T-helper 2 cell treated with Interferon-gamma antibody and Interleukin-4, amounts not matched to agents 5 μg/mL and 100 μg/mL, for 36 hours (primary cell): ENCODE measurements at places on chromosomes 7 and 10.

GRCh38 chr10:85454386-85454785, 912.2 kb downstream of the GRID1 start:
- DNase-seq = no peak

GRCh38 chr7:150389532-150389816, 10.3 kb downstream of the ZNF775 start:
- no peak for DNase-seq

- peak; percentile 61 for DNase-seq
Observed at GRCh38 chr7:50347693-50348092, 43.2 kb downstream of the IKZF1 start.

DNA sequence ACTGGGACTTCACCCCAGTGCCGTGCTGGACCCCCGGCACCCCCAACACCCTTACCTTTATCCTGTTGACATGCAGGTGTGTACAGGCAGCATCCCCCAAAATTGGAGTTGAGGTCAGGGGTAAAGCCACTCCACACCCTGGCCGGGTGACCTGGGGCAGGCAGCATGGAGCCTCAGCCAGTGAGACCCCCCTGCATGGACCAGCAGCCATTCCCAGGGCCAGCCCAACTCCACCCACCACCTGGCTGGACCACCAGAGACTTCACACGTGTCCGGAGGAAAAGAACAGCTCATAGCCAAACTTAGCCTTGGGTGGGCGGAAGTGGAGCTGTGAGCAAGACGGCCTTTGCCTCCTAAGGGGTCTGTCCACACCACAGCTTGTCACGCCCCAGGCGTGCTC, 413.0 kb upstream of the FOXK1 start:
- DNase-seq = no peak

- DNase-seq = no peak
Observed at GRCh38 chr7:30252885-30253795, 31.3 kb upstream of the ZNRF2 start.

- DNase-seq = peak; percentile 72
Observed at GRCh38 chr7:94620703-94621118, 35.2 kb downstream of the SGCE start.

DNA sequence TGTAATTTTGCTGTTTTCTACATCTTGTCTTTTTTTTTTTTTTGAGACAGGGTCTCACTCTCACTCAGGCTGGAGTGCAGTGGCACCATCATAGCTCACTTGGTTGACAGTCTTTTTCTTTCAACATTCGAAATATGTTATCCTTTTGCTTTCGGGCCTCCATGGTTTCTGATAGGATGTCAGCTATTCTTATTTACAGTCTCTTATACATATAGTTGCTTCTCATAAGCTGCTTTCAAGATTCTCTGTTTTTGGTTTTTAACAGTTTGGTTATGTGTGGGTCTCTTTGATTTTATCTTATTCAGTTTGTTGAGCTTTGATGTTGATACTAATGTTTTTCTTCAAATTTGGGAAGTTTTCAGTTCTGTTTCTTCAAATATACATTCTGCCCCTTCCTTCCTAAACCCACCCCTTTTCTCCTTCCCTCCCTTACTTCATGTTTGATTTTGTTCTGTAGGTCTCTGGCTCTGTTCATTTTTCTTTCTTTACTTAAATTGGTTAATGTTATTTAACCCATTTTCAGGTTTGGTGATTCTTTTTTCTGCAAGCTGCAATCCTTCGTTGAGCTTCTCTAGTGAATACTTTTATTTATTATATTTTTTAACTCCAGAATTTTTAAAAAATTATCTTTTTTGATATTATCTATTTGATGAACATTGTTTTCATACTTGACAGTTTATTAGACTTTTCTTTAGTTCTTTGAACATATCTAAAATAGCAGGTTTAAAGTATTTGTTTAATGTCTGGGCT, 19.3 kb downstream of the SEPTIN7 start:
- DNase-seq = no peak

DNA sequence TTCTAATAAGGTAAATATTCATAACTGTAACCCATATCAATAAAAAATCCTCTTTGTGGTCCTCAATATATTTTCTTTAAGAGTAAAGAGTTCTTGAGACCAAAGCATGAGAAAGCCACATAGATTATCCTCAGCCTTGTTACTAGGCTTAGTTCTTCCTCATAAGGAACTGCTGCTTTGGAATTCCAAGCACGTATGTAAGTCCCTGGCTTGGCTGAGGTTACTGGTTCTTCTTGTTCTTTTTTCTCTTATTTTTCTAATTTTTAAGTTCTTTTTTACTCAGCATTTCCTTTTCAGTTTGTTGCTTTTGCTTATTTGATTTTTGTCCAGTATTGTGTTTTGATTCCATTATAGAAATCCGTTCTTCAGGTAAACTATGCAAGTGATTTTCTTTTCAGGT, 127.3 kb downstream of the MARCHF5 start:
- no peak for DNase-seq

- no peak for DNase-seq
Observed at GRCh38 chr7:48004638-48005037, 24.3 kb downstream of the SUN3 start.

- DNase-seq = no peak
Observed at GRCh38 chr10:27638071-27638750, 107.4 kb downstream of the MKX start.

- peak; percentile 30 for DNase-seq
Observed at GRCh38 chr10:124092250-124092859, 1.0 kb downstream of the CHST15 start.

- DNase-seq = no peak
Observed at GRCh38 chr10:34156781-34157425, 658.2 kb downstream of the PARD3 start.

GRCh38 chr10:122296363-122297120, 25.4 kb downstream of the BTBD16 start:
- DNase-seq = no peak

DNA sequence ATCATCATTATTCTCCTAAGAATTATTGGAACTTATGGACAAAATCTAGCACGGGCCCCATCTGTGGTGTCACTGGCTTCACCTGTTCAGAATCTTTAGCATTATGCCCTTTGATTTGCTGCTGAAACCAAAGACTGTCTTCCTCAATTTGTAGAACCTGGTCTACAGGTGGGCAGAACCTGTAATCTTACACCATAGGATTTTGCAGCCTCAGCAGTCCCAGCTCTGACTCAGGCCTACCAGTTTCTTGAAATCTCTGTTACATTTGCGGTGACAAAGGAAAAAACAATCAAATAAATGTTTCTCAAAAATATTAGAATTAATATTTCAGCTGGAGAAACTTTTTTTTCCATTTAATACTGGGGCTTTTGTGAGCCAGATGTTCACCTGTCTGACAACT, 86.1 kb downstream of the EPDR1 start:
- no peak for DNase-seq

DNA sequence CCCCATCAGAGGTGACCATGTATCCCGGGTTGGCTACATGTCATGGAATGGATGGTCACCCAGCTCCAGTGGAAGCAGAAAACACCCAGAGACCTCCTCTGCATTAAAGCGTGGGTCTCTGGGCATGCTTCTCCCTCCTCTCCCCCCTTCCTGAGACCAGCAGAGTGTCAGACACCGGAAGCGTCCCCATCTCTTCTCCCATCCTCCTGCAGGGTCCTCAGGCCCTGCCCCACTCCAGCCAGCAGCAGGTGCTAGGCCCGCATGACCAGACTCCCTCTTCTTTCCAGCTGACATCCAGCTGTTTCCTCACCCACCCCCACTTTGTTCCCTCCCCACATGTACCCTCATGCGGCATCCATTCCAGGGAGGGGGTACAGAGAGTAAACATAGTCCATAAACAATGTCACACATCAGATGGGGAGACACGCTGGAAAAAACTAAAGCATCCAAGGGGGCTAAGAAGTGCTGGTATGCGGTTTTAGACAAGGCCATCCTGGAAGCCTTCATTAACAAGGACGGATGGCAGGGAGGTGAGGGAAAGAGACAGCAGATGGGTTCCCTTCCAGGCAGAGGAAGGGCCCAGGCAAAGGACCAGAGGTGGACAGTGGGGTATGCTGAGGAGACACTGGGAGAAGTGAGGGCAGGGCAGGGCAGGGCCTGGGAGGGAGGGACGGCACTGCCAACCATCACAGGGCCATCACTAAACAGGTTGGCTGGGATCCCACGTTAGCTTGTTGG, 12.5 kb upstream of the SLC18A3 start:
- DNase-seq = no peak

GRCh38 chr7:133345690-133346421, 93.0 kb downstream of the EXOC4 start:
- no peak for DNase-seq

DNA sequence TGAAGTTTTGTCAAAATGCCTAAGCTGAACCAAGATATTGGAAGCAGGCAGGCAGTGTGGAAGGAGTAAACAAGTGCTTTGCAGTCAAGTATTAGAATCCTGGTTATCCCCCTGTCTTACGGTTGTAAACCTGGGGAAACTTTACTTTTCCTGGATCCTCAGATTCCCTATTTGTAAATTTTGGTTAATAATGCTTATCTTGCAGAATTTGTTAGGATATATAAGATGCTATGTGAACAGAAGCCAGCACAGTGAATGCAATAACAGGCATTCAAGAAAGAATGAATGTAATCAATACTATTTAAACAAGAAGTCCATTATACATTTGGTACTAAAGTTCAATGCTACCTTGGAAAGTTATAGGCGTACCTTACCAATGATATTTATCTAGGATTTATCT, 91.8 kb upstream of the STK17A start:
- no peak for DNase-seq

DNA sequence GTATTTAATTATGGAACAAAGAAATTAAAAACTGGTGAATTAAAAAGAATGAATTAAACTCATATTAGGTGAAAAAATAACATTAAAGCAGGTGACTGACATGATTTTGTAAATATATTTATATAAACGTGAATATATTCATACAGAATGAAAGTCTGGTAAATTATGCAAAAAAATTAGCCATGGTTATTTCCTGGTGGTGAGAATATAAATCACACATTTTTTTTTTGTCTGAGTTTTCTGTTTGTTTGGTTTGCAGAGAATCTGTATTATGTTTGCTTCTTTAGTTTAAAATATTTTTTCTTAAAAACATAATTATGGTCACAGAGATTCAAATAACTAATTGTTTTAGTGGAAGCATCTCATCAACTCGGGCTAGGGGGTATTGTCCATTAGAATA, 73.0 kb upstream of the CSTF2T start:
- DNase-seq = no peak

DNA sequence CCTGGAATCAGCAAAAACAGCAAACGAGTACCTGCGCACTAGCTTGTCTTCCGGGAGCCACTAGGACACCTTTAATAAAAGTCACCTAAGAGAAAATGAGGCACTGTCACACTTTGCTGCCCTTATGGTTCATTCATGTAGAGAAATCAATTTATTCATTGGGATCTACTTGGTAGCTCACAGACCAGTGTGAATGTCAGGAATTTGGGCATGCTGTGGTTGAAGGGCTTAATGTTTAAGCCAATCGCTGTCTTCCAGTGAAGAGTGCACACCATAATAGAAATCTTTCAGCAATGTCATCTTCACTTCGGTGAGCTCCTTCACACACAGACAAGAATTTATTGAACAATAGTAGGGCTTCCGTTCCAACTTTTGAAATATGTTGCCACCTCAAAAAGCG, 65.1 kb downstream of the MARCHF5 start:
- DNase-seq = no peak

DNA sequence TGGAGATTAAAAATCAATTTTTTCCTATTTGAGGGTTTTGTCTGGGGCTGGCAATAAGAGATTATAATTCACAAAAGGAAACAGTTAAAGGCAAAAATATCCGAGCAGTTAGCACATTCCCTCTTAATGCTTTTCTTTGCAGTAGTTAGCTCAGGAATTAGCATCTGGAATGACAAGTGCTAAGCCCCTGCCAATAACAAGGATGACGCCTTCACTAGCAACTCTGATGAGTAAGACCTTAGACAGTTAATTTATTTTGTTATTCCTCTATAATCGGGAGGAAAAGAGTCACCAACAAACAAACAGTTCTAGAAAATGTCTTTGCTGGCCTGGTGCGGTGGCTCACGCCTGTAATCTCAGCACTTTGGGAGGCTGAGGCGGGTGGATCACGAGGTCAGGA, 151.3 kb downstream of the TRIL start:
- no peak for DNase-seq

DNA sequence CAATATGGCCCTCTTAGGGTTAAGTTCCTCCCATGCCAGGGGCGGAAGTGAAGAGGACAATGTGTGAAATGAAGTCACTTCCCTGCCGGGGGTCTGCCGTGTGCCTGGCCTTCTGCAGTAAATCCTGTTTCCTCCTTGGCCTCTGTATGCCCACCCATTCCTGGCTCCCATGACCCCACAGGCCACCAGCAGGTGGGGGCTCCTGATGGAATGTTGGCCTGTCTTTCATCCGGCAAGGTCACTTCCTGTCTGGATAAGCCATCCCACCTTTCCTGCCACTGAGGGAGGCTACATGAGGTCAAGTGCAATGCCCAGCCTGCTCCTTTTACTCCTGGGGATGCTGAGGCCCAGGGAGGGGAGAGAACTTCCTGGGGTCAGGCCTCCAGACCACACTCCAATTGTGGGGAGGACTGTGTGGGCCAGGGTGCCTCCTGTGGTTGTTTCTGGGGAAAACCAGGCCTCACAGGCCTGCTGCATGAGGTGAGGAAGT, 22.3 kb downstream of the PALD1 start:
- DNase-seq = no peak
